ENCODE measurements at places on chromosomes 7 and 10. TPM values are rescaled to one million over a fixed set of nuclear protein-coding genes. Genes with fewer than 3 reads are reported as not detected.

WDR11 gene
- total RNA-seq = 81.7 TPM

UPK3B gene
- not detected for total RNA-seq

RASA4B gene
- 3.5 TPM for total RNA-seq

PPP1R17 gene
- not detected for total RNA-seq

COBL gene
- total RNA-seq = under 0.01 TPM

FRMPD2 gene
- total RNA-seq = not detected

WEE2 gene
- 0.33 TPM for total RNA-seq

ADRB1 gene
- total RNA-seq = under 0.01 TPM

TRIM56 gene
- total RNA-seq = 24.5 TPM

SYCE1 gene
- not detected for total RNA-seq

EIF4H gene
- 392 TPM for total RNA-seq

GPR26 gene
- not detected for total RNA-seq

MOGAT3 gene
- total RNA-seq = not detected

ASIC3 gene
- 0.17 TPM for total RNA-seq

SP8 gene
- total RNA-seq = not detected

HKDC1 gene
- under 0.01 TPM for total RNA-seq

PPP1R3C gene
- 200 TPM for total RNA-seq

SPAM1 gene
- total RNA-seq = not detected

CACNB2 gene
- 1.2 TPM for total RNA-seq

TRIM73 gene
- 0.44 TPM for total RNA-seq

STEAP1B gene
- 25.9 TPM for total RNA-seq

CYP3A4 gene
- total RNA-seq = not detected

CALY gene
- total RNA-seq = not detected

CRYGN gene
- 0.58 TPM for total RNA-seq

SLC26A5 gene
- total RNA-seq = not detected

AZGP1 gene
- total RNA-seq = not detected

C10orf95 gene
- total RNA-seq = not detected

FFAR4 gene
- total RNA-seq = not detected

EPDR1 gene
- 19.5 TPM for total RNA-seq

PTPRZ1 gene
- total RNA-seq = 1.0 TPM

DRGX gene
- total RNA-seq = not detected

SFRP5 gene
- total RNA-seq = not detected

NAT16 gene
- not detected for total RNA-seq

PITX3 gene
- 0.17 TPM for total RNA-seq

NKX1-2 gene
- total RNA-seq = under 0.01 TPM

GJD4 gene
- total RNA-seq = not detected

RHOBTB1 gene
- 16.0 TPM for total RNA-seq

CDC14C gene
- 0.17 TPM for total RNA-seq

OR6B1 gene
- not detected for total RNA-seq

UPK3BL2 gene
- 1.9 TPM for total RNA-seq

All from smooth muscle cell of trachea (primary cell).